Regular cardiac myocyte (primary cell): ENCODE measurements at places on chromosomes 5 and 9. TPM values are rescaled to one million over a fixed set of nuclear protein-coding genes. Genes with fewer than 3 reads are reported as not detected.

SLC6A19 gene
- not detected in 2 replicates for total RNA-seq

DMRT3 gene
- not detected in 2 replicates for total RNA-seq

INSL4 gene
- total RNA-seq, result not detected in 2 replicates

ARAP3 gene
- total RNA-seq, result 6.5 and 8.8 TPM in 2 replicates

IFNK gene
- total RNA-seq, result not detected in 2 replicates

LRRC14B gene
- total RNA-seq, result not detected in 2 replicates

PCDHA13 gene
- under 0.01 TPM in 1 of 2 replicates, not detected in the other for total RNA-seq

NR5A1 gene
- total RNA-seq, result under 0.01 TPM in 1 of 2 replicates, not detected in the other

NIPAL4 gene
- 0.85 TPM in 1 of 2 replicates, not detected in the other for total RNA-seq

SNCAIP gene
- total RNA-seq, result 0.19 and 0.85 TPM in 2 replicates

RLN2 gene
- not detected in 2 replicates for total RNA-seq

ECPAS gene
- 76.1 and 80.3 TPM in 2 replicates for total RNA-seq

SHC3 gene
- total RNA-seq, result 17.8 and 22.3 TPM in 2 replicates

SLC2A6 gene
- total RNA-seq, result 11.3 and 21.1 TPM in 2 replicates

LVRN gene
- under 0.01 and 0.19 TPM in 2 replicates for total RNA-seq

PRR16 gene
- 5.9 and 8.6 TPM in 2 replicates for total RNA-seq

SPARC gene
- total RNA-seq, result 869 and 1,649 TPM in 2 replicates

ZER1 gene
- 14.8 and 21.1 TPM in 2 replicates for total RNA-seq

SH3RF2 gene
- 1.5 and 9.6 TPM in 2 replicates for total RNA-seq

C5orf34 gene
- 2.8 and 6.7 TPM in 2 replicates for total RNA-seq
